Gastroesophageal sphincter (tissue), 4 donors: ENCODE measurements at places on chromosomes 7 and 10. TPM values are rescaled to one million over a fixed set of nuclear protein-coding genes. Genes with fewer than 3 reads are reported as not detected.

DNA sequence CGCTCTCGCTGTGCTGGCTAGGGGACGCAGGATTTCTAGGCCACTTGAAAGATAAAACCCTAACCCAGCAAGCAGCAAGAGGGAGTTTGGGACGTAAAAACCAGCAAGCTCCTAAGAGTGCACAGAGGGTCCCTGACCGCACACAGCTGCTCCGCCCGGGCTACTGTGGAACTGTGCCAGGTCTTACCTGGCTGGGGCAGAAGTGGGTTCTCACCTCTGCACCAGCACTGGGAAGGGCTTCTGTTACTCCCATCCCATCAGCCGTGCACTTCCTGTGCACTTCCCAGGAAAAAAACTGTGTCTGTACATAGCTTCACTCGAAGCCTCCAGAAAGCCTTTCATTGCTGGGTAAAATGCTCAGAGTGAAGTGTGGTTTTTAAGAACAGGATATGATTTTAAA, 45.9 kb upstream of the PTF1A start:
- ATAC-seq, result no peak

The SAMD9 gene
- 12.2 TPM for total RNA-seq

GRCh38 chr7:1940863-1941262, 270.8 kb downstream of the ELFN1 start:
- ATAC-seq, result peak; percentile 25

GRCh38 chr7:11341285-11341944, 367.7 kb downstream of the PHF14 start:
- ATAC-seq, result no peak

- no peak for ATAC-seq
Observed at GRCh38 chr10:15579605-15580004, 140.1 kb downstream of the ITGA8 start.

The LRRN3 gene
- 0.40 TPM for total RNA-seq

DNA sequence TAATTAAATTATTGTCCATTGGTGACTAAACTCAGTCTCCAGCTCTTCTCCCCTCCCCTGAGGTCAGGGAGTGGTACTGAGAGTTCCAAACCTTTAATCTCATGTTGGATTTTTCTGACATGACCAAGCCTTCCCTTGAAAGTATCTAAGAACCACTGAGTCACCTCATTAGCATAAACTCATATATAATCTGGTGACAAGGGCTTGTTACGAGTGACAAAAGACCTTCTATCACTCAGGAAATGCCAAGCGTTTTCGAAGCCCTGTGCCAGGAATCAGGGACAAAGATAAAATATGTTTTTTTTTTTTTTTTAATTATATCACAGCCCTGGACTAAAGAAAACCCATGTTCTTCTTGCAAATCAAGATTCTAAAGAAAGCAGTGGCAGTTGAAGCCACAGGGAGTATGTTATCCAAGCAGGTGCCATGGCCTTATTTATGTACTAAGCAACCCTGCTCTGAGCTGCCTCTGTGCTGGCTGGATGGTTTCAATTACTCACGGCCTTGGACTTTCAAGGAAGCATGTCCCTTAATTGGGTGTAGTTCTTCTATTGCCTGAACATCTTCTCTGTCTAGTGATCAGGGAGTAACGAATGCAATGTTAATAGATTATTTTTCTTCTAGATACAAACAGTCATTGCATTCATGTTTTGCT, 169.0 kb upstream of the PRKCQ start:
- ATAC-seq, result no peak

DNA sequence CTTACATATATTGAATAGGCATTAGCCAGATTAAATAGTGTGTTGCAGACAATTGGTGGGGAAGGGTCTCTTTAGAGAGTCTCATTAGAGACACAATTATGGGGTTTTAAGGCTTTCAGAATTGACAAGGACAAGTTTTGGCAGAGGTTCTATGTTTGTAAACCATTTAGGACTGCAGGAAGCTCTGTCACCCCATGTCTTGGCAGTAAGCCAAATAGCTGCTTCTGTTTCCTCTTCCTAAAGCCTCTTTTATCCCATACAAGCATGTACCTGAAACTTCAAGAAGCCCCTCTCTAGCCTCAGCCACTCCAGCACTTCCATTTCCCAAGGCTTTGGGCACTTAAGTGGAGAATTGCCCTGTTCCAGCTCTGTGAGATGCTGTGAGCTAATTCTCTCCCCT, 21.8 kb upstream of the LRRC4 start:
- ATAC-seq, result no peak

GRCh38 chr7:122833888-122834570, 52.2 kb downstream of the CADPS2 start:
- no peak for ATAC-seq

The GFRA1 gene
- total RNA-seq, result 61.4 TPM

GRCh38 chr7:77619314-77619713, 76.9 kb upstream of the RSBN1L start:
- no peak for ATAC-seq

- ATAC-seq, result no peak
Observed at GRCh38 chr7:8146106-8146787, 115.7 kb downstream of the ICA1 start.

The FAM237B gene
- not detected for total RNA-seq

The SYT15 gene
- 11.2 TPM for total RNA-seq

The PRXL2A gene
- 26.8 TPM for total RNA-seq

The RBP3 gene
- total RNA-seq, result not detected

- ATAC-seq, result no peak
Observed at GRCh38 chr10:86345296-86345858, 21.2 kb downstream of the GRID1 start.

The SUN3 gene
- total RNA-seq, result not detected
